ENCODE measurements at places on chromosomes 6 and 20.

GRCh38 chr6:109295109-109295773 is 87.0 kb downstream of the CD164 start:
- no peak for DNase-seq

DNA sequence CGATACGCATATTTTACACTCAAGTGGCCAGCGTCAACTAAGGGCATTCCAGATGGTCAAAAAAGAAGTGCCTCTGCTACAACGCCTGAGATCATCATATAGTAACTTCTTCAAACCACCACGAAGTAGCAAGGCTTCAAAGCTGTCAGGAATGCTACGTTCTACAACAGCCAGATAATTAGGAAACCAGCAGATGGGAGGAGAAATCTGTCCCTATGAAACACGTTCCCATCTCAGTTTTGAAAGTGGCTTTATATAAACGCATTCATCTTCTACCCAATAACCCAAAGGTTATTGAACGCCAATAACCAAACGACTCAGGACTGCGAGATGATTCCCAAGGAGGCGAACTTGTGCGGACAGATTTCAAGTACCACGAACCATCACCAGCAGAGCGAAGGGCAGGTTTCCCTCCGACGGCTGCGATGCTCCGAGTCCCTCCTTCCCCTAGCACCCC is 1.2 kb downstream of the ABHD12 start:
- no peak for DNase-seq

- no peak for DNase-seq
Observed at GRCh38 chr20:5486377-5487054, 169.8 kb upstream of the PROKR2 start.

DNA sequence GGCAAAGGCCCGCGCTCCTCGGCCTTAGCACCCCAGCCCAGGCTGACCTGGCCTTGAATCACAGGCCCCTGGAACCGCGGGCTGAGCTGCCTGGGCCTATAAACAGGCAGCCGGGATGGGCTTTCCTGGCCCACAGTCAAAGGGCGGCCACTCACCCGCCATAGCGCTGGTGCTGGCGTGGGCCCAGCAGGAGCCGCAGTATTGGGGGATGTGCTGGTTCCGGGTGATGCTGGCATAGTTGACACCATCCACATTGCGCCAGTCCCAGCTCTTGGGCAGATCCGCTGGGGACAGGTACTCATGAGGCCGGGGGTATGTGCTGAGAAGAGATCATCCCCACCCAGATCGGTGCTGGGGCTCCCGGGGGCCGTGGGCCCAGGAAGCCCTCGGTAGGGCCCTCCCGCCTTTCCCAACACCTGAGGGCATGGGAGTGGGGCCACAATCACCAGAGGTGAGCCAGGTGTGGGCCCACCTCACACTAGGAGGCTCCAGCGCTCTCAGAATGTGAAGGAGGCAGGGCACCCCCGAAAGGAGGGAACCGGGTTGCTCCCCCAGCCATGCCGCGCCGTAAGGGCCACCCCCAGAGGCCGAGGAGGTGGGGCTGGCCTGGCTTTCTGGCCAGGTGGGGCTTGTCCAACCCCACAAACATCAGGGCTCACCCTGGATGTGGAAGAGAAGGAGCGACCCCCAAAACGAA is 739 bp downstream of the CTSZ start:
- DNase-seq, result no peak

- DNase-seq, result no peak
Observed at GRCh38 chr6:100116411-100117194, 122.6 kb upstream of the MCHR2 start.

DNA sequence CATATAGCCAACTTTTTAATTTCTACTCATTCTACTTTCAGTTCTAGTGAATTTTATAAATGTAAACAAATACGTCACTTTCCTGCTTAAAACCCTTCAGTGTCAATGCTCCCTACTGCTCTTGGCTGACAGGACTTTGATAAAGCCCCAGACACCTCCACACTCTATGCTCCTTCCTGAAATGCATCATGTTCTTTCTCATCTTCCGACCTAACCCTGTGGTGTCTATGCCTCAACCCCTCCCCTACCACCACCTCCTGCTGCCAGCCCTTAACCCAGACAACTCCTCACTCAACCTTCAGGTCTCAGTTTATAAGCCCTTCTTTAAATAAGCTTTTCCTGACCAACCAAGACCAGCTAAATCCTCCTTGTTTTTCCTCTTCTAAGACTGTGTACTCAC is 19.1 kb downstream of the TLDC2 start:
- no peak for DNase-seq

- no peak for DNase-seq
Observed at GRCh38 chr20:8658103-8658502, 410.8 kb upstream of the PLCB4 start.

- no peak for DNase-seq
Observed at GRCh38 chr6:124991764-124992295, 29.6 kb downstream of the RNF217 start.

DNA sequence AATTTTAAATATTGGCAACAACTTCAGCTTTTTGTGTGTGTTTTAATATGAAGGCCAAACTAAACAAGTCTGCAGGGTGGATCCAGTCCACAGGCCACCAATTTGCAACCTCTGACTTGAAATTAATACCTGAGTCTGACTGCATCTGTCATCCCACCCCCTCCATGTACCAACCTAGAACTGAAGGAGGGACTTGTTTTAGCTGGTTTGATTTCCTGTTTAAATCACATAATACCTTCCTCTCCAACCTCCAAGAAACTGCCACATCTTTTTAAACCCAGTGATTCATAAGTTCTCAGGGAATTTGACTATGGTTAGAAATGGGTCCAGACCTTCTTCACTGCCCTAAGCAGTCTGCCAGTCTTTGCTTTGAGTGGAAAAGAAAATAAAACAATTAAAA is 21.6 kb downstream of the RNF8 start:
- no peak for DNase-seq

DNA sequence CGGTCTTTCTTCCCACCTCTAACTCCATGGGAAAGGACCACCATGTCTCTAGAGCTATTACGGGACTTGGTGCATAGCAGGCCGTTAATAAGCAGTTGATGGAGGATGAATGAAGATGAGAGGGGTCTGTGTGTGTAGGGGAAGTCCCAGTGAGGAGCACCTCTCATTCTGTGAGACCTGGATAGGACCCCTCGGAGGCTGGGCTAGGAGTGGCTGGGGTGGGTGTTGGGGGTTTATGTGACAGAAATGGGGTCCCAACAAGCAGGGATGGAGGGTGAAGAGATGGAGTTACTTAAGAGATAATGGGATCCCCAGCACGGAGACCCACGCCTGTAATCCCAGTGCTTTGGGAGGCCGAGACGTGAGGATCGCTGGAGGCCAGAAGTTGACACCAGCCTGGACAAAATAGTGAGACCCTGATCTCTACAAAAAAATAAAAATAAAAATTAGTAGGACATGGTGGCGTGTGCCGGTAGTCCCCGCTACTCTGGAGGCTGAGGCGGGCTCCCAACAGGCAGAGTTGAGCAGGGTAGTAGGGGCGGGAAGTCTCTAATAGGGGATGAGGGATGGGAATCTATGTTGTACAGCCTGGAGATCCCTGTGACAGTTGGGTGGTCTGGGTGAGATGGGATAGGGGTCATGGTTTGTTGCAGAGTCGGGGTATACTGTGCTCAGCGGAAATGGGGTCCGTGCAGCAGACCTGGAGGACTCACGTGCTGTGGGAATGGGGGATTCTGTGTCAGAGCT is 677 bp upstream of the ZNF341 start:
- DNase-seq, result no peak

GRCh38 chr20:4152696-4153235 is 137.4 kb upstream of the RNF24 start:
- DNase-seq, result no peak

- no peak for DNase-seq
Observed at GRCh38 chr20:1694672-1695071, 37.1 kb upstream of the SIRPG start.

GRCh38 chr6:130932438-130932837 is 105.2 kb downstream of the SMLR1 start:
- no peak for DNase-seq

- no peak for DNase-seq
Observed at GRCh38 chr20:37567331-37567665, 39.6 kb upstream of the BLCAP start.

DNA sequence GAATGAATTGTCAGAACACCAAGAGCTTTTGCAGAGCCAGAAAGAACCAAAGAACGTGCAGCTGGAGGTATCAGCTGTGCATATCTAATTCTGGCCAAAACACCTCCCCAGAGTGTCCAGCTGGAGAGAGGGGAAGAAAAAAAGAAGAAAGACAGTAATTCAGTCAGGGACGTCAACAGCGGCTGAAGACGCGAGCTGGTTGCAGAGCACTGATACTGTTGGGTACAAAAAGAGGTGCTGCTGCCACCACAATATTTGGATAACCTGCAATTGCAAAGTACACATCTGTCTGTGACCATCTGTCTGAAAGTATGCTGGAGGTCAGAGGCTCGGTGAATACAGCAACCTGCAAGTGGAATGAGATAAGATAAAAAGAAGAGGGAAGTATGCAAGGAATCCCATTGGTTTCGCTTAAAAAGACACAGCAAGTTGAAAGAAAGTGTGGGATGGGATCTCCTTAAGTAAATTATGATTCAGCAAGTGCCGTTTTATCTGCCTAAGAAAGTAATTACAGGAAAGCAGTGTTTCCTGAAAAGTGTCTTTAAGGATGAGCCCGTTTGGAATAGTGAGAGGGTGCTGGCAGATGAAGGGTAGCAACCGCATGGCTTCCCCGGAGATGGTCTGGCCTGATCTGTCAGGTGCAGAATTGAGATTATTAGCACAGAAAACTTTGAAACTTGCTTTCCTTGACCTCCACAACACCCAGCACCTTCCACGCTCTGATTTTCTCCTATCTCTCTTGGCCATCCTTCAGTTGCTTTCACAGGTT is 189.9 kb upstream of the PRDM1 start:
- no peak for DNase-seq

GRCh38 chr6:112525749-112526148 is 178.6 kb downstream of the RFPL4B start:
- no peak for DNase-seq

GRCh38 chr6:115830895-115831294 is 229.8 kb downstream of the FRK start:
- no peak for DNase-seq

DNA sequence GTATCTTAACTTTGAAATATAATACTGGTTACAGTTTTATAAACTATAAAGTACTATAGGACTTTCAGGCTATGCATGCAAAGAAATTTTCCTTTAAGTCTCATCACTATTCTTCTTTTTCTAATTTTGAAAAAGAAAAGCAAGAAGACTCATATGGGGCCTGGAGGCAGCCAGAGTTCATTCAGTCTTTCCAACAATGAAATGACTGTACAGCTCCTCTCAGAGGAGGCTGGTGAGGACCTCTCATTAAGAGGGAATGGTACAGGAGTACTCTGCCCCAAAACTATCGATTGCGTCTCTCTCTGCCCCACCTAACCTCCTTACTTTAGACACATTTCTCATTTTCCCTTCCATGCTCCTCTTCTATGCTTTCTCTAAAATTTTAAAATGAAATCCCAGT is 66.3 kb downstream of the FILIP1 start:
- DNase-seq, result no peak

DNA sequence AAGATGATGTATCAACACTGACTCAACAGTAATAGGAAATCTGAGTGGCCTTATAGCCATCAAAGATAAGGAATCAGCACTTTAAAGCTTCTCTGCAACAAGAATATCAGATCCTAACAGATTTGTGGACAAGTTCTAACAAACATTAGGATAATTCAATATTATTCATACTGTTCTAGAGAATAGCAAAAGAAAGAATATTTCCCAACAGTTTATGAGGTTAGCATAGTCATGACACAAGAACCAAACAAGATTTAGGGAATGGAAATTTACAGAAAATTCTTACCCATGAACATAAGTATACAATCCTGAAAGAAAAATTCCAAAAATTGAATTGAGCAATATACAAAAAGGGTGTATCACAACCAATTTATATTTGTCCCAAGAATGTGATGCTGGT is 64.3 kb upstream of the BTBD3 start:
- no peak for DNase-seq

DNA sequence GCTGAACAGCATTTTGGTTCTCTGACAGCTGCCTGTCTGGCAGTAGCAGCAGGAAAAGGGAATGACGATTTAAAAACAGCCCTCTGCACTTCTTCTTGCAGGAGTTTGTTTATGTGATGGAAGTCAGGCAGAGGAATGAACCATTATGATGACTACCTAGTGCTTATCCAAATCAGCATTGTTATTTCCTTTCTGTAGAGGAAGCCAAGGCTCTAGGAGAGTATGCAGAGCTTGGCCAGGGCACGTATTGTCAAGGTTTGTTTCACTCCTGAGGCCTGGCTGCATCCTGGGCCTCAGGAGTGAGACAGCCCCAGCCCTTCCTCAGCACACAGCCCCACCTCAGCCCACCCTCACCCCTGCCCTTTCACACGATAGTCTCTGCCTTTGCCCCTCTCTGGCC is 68.5 kb downstream of the FAM229B start:
- no peak for DNase-seq

GRCh38 chr20:50126662-50127061 is 13.7 kb upstream of the UBE2V1 start:
- DNase-seq, result no peak

- DNase-seq, result no peak
Observed at GRCh38 chr6:33215271-33216116, 7.2 kb downstream of the RING1 start.

DNA sequence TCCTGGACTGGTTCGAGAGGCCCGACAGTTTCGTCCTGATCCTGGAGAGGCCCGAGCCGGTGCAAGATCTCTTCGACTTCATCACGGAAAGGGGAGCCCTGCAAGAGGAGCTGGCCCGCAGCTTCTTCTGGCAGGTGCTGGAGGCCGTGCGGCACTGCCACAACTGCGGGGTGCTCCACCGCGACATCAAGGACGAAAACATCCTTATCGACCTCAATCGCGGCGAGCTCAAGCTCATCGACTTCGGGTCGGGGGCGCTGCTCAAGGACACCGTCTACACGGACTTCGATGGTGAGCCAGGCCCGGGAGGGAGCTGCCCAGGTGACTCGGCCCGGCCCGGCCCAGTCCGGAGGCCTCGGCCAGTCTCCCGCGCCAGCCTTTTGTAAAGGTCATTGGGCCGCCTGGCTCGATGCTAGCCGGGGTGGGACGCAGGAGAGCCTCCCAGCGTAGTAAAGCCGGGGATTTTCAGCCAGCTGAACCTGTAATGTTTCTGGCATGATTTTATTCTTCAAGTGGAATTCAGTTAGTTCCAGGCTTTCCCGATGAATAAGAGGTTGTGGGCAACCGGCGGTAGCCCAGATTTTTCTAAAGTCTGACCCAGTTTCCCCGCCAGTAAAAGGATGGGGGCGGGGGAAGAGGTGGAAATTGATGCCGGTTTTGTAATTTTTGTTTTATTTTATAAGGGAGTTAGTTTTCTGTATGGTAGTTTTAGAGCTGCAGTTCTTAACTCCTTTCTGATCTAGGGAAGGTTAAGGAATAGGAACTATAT is 1.4 kb downstream of the PIM1 start:
- peak; percentile 37 for DNase-seq

DNA sequence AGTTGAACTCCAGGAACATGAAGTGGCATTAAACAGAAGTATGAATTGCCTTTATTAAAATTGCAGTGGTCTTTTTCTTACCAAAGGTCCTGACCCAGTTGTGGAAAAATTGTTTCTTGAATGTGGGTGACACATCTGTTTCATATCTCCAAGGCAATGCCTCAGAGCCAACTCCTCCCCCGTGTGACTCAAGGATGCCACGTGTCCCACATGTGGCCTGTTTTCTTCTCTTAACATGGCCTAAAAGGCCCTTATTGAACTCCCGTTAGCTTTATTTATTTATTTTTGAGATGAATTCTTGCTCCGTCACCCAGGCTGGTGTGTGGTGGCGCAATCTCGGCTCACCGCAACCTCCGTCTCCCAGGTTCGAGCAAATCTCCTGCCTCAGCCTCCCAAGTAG is 128.4 kb upstream of the ESR1 start:
- no peak for DNase-seq

GRCh38 chr6:21596145-21596948 is 2.8 kb downstream of the SOX4 start:
- no peak for DNase-seq
